ENCODE measurements at places on chromosomes 6 and 20.

GRCh38 chr20:57987659-57988058 lies 240.8 kb downstream of the ANKRD60 start:
- no peak for DNase-seq

- no peak for DNase-seq
These were observed 573.8 kb downstream of the EPM2A start for GRCh38 chr6:145161501-145161900.

DNA sequence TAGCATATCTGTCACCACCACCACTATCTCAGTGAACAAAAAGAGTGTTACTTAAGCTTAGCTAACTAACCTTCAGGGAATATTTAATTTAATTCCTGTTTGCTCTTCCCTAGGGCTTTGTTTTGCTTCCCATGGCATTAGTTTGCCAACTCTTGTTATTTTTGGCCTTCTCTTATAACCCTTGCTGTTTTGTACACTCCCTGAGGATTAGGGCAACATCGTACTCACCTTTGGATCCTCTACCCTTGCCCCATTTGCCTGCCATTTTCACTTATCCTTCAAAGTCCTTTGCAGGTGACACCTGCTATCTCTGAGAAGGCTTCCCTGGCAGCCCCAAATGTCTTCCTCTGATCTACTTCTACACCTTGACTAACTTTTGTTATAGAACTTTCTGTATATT lies 23.7 kb downstream of the ACOT13 start:
- DNase-seq = no peak

GRCh38 chr6:17679726-17680125 lies 27.0 kb downstream of the NUP153 start:
- DNase-seq = no peak

- DNase-seq = no peak
These were observed 33.7 kb downstream of the PKIG start for GRCh38 chr20:44615876-44616603.

- no peak for DNase-seq
These were observed 243.3 kb downstream of the ADGRG6 start for GRCh38 chr6:142545147-142545546.

- DNase-seq = no peak
These were observed 53.0 kb downstream of the SMOC2 start for GRCh38 chr6:168493976-168494375.

DNA sequence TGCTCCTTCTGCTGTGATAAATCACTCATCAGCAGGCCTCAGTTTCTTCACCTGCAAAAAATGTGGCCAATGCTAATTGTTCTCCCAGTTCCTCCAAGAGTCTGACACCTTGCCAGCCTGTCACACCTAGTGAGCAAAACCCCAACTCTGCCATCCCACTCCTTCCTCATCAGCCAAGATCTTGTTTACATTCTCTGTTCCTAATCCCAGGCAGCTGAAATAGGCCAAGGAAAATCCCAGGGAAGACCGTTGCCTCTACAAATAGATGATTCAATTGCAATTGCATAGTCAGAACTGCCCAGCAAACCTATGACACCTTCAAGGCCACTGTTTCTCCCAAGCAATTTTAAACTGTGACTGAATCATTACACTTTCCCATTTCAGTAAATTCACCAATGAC lies 78.7 kb downstream of the GMDS start:
- no peak for DNase-seq

DNA sequence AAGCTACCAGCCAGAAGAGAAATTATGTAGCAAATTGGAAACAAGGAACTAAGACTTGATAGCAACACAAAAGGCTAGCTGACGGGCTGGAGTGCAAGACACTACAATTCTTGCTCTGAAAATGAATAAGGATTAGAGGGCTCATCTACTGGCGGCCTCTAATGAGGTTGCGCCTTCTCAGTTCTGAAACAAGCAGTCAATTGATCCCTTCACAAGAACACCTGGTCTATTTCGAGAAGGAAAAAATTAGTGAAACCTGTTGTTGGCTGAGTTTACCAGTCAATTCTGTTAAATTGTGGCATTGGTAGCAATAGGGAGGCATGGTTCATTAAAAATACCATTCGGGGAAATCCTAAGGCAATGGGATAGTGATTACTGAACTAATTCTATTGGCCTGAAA lies 74.8 kb upstream of the JARID2 start:
- no peak for DNase-seq

- no peak for DNase-seq
These were observed 9.3 kb upstream of the KCNK15 start for GRCh38 chr20:44736170-44737021.

DNA sequence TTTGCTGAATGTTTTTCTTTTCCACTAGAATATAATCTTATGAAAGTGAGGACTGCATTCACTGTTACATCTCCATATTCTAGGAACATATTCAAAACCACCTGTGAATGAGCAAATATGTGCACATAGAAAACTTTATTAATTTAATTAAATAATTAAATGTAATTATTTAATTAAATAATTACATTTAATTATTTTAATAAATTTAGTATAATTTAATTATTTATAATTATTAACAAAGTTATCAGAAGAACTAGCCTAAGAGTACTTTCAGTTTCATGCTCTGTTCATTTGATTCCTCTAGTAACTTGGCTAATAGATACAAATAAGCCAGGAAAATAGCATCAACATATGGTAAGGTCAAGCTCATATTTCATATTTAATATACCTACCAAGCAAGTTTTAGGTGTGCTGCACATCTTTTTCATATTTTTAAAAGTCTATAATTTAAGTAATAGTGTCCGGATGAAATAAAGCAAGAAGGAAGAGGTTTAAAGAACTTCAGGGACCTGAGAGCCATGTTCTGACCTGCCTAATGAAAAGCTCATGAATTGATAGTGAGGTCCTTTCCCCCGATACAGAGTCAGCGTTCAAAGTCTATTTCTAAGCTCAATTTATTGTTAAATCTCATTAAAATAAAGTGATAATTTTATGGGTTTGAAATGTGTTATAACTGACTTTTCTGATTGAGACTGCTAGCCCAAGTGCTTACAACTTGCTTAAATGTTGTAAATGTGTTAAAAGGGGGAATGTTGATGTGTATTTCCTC lies 361.4 kb upstream of the FLRT3 start:
- DNase-seq = no peak

DNA sequence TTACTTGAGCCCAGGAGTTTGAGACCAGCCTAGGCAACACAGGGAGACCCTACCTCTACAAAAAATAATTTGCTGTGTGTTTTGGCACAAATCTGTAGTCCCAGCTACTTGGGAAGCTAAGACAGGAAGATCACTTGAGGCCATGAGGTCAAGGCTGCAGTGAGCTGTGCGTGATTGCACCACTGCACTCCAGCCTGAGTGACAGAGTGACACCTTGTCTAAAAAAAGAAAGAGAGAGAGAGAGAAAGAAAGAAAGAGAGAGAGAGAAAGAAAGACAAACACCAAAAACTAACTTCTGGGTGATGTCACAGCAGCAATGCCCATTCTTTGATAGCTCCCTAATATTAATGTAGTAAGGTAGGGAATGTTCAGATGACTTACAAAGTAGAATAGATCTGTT lies 20.4 kb downstream of the USP49 start:
- DNase-seq = no peak

GRCh38 chr6:127069659-127070279 lies 48.7 kb upstream of the RSPO3 start:
- no peak for DNase-seq

GRCh38 chr6:33888664-33889200 lies 84.9 kb upstream of the MLN start:
- DNase-seq = no peak

DNA sequence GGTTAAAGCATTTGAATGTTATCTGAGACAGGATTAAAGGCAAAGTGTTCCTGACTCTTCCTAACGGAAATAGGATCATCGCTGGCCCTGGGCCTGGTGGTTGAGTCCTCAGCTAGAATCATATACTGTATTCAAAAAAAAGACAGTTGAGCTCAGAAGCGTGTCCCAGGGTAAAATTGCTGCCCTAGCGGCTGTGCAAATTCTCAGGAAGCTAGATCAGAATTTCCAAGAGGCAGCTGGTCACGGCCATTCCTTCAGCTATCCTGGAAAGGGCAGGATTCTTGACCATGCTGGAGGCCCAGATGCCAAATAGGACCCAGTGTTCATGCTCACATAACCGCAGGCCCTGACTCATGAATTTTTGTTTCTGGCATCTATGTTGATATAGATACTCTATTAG lies 67.4 kb downstream of the STMND1 start:
- no peak for DNase-seq

DNA sequence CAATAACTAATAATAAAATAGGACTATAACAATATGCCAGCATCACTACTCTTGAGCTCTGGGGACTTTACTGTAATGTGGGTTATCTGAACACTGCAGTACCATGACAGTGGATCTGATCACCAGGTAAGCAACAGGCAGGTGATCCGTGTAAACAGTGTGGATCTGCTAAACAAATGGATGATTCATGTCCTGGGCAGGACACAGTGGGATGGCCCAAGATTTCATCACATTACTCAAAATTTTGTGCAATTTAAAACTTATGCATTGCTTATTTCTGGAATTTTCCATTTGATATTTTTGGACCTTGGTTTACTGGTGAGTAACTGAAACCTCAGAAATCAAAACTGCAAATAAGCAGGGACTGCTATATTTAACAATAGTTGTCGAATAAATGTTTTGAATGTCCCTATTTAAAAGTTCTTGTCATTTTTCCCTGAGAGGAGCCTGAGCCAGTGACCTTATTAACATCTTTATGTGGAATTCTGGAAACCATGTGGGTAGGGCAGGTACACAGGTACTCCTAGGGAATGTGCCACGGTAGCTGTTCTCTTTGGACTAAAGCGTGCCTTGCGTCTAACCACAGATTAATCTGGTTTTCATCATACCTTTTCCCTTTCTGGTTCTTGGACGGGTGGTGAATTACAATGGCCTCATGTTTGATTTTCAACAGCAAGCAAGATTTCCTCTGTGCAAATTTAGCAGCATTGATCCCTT lies 214.5 kb upstream of the SASH1 start:
- DNase-seq = no peak

- DNase-seq = no peak
These were observed 453 bp downstream of the CEP57L1 start for GRCh38 chr6:109095835-109096084.

DNA sequence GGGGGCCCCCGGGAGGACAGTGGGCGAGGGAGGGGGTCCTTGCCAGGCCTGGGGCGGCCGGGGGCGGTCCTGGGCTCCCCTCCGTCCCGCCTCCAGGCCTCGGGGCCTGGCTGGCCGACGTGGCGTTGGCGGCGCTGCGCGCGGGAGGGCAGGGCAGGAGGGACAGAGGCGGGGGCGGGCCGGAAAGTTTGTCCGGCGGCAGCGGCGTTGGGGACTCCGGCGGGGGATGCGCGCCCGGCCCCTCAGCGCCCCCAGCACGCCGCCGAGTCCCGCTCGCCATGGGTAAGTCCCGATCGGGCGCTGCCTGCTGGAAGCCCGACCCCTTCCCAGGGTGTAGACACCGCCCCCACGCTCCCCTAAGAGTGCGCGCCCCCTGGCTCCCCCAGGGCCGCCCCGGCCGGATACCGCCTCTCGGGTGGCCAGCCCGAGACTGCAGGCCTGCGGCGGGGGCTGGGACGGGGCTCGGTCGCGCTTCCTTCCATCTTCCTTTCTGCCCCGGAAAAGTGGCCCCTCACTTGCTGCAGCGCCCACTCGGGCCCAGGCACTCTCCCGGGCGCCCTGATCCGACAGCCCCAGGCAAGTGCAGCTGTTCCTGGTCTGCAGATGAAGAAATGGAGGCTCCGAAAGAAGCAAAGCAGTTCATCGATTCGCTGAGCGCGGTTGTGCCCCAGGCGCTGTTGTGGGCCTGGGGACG lies at the start of gene SLC2A10:
TSS of gene SLC2A10 (plus strand) at position 191 of the 694 bp plus-strand sequence. CDS start at position 279, 88 bp downstream.
- no peak for DNase-seq

- no peak for DNase-seq
These were observed 306.7 kb upstream of the SASH1 start for GRCh38 chr6:148035806-148036390.

DNA sequence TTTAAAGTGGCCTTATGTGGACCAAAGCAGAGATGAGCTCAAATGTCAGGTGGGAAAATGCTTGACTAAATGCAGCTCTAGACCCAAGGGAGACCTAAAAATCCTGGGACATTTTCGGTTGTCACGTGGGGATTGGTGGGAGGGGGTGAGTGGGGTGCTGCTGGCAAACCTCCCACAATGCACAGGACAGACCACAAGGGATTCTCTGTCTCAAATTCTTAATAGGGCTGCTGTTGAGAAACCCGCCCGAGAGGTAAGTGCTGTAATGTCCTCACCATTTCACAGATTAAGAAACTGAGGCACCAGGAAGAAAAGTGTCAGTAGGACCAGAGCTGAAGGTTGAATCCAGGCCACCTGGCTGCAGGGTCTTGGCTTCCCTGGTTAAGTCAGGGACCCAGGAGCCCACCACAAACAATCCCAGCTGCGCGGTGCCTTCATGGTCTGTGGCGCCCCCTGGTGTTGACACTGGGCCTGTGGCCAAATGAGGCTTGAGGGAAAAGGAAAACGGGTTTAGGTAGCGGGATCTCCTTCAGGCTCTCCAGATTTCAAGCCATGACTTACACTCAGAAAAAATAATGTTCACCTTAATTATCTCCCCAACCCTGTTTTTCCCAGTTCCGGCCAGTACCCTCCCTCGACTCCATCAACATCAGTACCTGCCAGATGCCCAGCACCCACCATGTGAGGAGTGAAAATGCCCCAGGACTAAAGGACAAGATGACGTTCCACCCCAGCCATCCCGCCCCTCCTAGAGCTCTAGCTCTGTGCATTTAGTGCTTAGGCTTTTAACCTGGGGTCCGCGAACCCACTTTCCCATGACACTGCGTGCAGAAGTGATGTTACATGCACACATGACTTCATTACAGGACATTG lies 7.2 kb downstream of the HLA-G start:
- DNase-seq = peak; percentile 57

DNA sequence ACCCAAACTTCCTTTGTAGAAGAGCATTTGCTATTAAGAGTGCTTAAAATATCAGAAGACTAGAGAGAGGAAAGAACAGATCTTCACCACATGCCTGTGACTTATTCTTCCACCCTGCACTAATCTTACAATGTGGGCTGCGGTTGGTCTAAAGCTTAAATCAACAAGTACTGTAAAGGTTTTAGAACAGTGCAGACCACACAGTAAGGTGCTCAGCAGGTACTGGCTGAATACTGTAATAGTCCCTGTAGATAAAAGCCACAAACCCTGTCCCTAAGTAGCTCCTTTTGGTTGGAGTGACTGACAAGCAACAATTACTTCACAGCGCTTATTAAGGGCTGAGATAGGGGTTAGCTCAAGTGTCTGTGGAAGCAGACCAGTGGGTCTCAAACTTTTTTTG lies 972 bp upstream of the PHF3 start:
- DNase-seq = no peak

- DNase-seq = no peak
These were observed 186.1 kb upstream of the SLC24A3 start for GRCh38 chr20:19026121-19026878.

- DNase-seq = no peak
These were observed 60.6 kb upstream of the ASIP start for GRCh38 chr20:34180460-34181120.

- DNase-seq = no peak
These were observed 496.0 kb upstream of the ADGRB3 start for GRCh38 chr6:68139130-68139529.

GRCh38 chr6:13203145-13203544 lies 125.2 kb downstream of the TBC1D7 start:
- no peak for DNase-seq

- no peak for DNase-seq
These were observed 256.9 kb upstream of the SASH1 start for GRCh38 chr6:148085631-148086331.

GRCh38 chr6:113172531-113172966 lies 684.6 kb upstream of the MARCKS start:
- DNase-seq = no peak
